ENCODE measurements at places on chromosomes 12 and 14. TPM values are rescaled to one million over a fixed set of nuclear protein-coding genes. Genes with fewer than 3 reads are reported as not detected.

LPAR5 gene
- not detected for total RNA-seq

GRCh38 chr14:25250516-25250915 is 200.6 kb upstream of the STXBP6 start:
- no peak for DNase-seq

DNA sequence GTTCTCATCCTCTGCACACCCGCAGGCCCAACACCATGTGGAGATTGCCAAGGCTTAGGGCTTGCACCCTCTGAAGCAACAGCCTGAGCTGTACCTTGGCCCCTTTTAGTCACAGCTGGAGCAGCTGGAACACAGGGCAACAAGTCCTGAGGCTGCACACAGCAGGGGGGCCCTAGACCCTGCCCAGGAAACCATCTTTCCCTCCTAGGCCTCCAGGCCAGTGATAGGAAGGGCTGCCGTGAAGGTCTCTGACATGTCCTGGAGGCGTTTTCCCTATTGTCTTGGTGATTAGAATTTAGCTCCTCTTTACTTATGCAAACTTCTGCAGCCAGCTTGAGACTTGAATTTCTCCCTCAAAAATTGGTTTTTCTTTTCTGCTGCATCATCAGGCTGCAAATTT is 373.5 kb upstream of the CLEC14A start:
- no peak for DNase-seq

DNA sequence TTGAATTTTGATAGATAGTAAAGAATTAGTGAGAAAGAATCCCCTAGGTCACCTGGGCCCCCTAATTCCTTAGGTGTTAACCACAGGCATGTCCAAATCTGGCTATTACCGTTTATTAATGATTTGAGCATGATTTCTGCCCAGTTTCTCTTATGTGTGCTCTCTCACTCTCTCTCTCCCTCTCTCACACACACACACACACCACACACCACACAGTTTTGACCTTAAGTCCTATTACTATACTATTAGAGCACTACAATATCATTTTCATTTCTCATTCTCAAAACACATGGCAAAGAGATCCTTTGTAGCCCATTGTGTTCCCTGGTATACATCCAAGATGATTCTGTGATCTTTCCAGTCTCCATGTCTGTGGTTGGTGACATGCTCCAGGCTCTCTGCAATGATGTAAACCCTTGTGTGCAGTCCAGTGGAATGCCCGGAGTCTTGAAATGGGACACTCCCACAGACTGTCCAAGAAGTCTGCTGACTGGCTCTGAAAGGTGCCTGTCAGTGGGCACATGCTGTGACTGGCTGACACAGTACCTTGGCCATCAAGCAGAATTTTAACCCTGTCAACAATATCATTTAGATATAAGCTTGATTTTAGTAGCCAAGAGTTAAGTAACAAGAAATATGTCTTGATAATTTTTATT is 96.2 kb downstream of the FIGNL2 start:
- peak; percentile 48 for DNase-seq

SERPINA12 gene
- total RNA-seq, result not detected

ARHGEF25 gene
- 107 TPM for total RNA-seq

DNA sequence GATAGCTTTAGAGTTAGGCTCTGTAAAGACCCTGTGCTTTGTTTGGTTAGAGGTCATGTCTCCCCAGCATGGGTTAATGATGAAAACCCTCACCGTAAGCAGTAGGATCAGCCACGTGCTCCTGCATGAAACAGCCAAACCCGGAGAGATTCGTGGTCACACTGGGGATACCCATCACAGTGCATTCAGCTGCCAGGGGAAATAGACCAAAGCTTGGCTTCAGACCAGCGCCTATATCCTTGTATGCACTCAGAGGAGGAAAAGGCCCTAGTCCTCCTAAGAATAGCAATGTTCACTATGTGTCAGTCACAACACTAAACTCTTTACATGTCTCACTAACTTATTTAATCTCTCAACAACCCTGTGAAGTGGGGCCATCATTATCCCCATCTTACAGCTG is 16.3 kb downstream of the SPX start:
- no peak for DNase-seq

- DNase-seq, result no peak
Observed at GRCh38 chr12:98653866-98654493, 8.9 kb downstream of the APAF1 start.

DNA sequence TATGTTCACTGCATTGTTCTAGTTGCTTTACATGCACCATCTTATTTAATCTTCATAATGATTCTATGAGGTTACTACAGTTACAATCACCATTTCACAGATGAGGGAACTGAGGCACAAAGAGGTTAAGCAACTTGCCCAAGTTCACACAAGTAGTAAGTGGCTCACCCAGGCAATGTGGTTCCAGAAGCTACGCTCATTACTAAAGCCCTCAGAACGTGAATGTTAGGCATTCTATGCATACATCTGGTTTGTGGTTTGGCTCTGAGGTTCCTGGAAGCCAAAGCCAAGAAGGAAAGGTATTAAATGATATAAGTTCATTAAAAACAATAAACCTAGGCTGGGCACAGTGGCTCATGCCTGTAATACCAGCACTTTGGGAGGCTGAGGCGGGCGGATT is 14.4 kb upstream of the VRTN start:
- no peak for DNase-seq

SIX1 gene
- total RNA-seq, result 3.7 TPM

LYZ gene
- not detected for total RNA-seq

GRCh38 chr12:94644141-94644979 is 6.0 kb downstream of the TMCC3 start:
- DNase-seq, result no peak

GRCh38 chr14:61620130-61620946 is 75.0 kb upstream of the HIF1A start:
- DNase-seq, result no peak

DNA sequence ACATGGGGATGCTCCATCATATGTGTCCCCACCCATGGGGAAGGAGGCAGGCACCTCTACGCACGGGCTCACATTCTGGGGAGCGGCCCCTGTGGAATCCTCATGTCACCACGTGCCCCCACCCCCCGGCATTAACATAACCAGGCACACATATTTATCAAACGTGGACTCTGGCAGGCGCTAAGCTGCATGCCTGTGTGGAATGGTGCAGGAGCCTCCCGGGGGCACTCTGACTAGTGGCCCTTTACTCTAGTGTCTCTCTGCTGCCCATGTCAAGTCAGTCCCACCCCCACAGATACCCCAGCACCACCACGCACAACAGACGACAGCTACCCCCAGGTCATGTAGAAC is 66.1 kb downstream of the CCDC88C start:
- no peak for DNase-seq

DNA sequence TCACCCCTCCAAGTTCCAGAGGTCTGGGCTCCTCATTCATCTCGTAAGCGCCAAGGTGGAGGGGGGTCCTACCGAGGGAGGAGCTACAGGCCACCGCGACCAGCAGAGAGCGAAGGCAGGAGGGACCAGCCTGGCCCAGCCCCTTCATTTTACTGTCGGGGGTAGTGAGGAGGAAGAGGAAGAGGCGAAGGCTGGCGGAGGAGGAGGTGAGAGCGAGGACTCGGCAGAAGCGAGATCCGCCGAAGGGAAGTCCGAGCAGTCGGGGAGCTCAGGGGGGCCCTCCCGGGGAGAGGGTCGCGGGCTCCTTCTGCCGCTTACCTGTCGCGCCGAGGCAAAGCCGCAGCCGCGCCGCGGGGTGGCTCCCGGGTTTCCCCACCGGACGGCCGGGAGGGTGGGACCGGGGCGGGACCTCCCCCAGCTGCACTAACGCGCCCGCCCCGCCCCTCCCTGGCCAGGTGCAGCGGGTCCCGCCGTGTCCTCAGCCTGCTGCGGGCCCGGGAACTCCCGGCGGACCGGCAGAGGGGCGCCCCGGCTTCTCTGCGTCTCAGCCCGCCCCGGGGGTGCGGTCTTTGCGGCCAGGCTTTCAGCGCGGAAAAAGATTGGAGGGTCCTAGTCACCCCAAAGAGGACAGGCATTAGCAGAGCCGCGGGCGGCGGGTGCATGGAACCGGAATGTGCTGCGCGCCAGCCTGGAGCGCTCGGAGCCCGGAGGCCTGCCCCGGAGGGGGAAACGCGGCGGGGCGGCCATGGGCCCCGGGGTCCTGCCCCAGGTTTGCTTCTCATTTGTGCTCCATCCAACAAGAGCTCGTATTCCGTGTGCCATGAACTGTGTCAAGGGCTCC is at the start of gene GALNT6:
Gene GALNT6 (minus strand): TSS at position 124 of the 841 bp plus-strand sequence. CDS start 11,625 bp downstream, outside the sequence.
- no peak for DNase-seq

HHIPL1 gene
- not detected for total RNA-seq

- peak; percentile 96 for DNase-seq
Observed at GRCh38 chr12:5166976-5167375, 123.3 kb downstream of the KCNA5 start.

SPTB gene
- 2.0 TPM for total RNA-seq
